NCI-H1417 treated with DMSO at 0.1 percent for 48 hours (cell line): ENCODE measurements at places on chromosomes 12 and 14.

DNA sequence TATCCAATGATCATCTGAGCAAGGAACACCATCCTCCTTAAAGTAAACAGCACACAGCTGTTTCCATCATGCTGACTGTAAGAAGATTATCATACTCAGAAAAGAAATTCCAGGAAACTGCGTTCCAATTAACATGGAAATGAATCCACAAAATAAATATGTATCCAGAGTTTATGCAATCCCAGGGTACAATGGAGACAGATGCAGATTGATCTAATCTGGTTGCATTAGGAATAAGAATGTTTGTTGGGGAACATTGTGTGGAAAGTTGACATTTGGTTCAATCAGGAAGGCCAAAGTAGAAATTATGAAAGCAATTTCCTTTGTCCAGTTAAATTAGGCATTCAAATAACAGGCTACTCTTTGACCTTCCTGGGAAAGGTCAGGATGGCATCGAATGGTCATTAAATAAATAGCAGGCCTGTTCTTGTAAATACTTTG, 236.9 kb upstream of the AMIGO2 start:
- no peak for DNase-seq

DNA sequence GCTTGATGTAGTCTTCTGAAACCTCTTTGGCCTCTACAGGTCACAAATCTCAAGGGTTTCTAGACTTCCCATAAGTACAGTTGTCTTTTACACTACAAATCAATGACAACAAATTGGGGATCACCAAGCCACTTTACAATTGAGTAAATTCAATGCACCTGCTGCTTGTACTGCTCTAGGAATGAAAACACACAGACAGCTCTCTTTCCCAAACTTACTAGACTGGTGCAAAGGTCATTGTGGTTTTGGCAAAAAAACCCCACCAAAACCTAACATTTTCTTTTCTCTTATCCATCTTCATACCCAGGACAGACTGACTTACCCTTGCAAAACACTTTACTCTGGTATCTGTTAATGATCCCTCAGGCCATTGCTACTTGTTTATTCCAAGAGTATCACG, 2.7 kb downstream of the M6PR start:
- no peak for DNase-seq

DNA sequence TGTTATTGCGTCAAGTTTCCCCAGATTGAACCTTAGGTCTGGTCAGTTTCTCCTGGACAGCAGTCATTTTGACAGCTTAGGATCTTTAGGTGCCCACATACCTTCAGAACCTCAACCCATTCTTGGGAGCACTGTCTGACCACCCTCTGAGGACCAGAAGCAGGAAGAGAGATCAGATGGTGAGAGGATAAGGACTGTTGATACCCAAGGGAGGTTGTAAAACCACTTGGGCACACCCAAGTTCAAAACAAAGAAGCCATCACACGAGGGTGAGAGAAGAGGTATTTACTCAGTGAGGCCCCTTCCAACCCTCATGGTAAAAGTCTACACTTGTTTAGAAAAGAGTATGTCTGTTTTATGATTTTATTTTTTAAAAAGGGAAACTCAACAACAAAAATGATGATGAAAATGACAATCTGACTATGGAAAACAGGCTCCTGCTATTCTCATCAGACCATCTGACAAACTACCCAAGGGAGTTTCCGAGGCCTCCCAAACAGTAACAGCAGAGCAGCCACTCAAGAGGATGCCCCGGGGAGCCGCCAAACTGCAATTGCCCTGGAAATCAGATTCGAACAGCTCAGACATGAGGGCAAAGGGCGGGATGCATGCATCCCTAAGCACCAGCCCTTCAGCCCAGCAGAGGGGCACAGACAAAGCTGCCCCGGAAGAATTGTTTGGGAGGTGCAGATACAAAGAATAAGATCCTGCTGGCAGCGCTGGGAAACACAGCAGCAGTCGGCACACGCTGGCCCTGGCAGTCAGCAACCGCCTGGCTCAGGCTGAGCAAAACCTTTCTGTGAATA, 162.6 kb upstream of the PLEKHG7 start:
- DNase-seq: no peak

DNA sequence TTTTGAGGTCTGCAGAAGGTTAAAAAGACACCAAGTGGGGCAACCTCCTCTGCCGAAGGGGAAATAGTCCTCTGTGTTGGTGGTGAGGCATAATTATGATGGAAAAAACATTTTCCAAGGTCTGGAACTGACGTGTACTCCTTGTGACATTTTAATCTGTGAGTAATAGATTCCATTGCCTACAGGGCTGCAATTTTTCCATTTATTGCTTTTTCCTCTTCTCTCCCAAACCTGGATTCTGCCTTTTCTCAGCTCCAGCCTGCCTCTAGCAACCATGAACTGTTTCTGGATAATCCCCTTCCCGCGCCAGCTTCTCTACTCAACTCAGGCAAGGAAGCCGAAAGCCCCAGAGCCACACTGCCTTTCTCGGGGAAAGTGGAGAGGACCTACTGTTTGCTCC, 230.1 kb upstream of the PLXNC1 start:
- DNase-seq: no peak

GRCh38 chr14:72742838-72743195, 151.1 kb downstream of the DPF3 start:
- no peak for DNase-seq

DNA sequence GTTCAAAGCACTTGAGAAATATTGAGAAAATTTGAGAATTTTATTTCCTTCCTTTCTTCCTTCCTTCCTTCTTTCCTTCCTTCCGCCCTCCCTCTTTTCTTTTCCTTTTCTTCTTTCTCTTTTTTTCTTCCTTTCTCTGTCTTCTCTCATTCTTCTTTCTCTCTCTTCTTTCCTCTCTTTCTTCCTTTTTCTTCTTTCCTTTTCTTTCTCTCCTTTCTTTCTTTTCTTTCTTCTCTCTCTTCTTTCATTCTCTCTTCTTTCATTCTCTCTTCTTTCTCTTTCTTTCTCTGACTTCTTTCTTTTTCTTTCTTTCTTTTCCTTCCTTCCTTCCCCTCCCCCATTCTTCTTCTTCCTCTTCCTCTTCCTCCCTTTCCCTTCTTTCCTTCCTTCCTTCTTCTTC, 44.9 kb downstream of the CD163L1 start:
- DNase-seq: no peak

GRCh38 chr12:47079981-47080724, 394 bp upstream of the AMIGO2 start:
- no peak for DNase-seq

- no peak for DNase-seq
Measured at GRCh38 chr12:125092872-125093680, 27.8 kb downstream of the AACS start.

DNA sequence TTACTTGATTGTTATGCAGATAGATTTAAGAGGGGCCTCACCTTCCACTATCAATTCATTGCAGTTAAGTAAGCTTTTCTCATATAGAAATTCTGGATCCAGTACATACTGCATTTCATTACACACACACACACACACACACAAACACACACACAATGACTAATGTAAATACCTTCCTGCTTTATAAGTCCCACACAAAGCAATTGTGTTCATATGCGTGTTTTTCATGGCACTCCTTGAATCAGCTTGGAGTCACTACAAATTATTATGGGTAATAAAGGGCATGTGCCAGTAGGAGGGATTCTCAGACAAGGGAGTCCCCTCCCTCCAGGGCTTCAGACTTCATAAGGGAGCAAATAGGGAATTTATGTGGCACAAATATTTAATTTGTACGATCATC, 4.5 kb downstream of the MIPOL1 start:
- no peak for DNase-seq

- DNase-seq: no peak
Measured at GRCh38 chr14:104357689-104358527, 219.5 kb downstream of the KIF26A start.

GRCh38 chr14:81927070-81927469, 393.4 kb upstream of the SEL1L start:
- DNase-seq: no peak

GRCh38 chr12:59304077-59304721, 291.6 kb upstream of the SLC16A7 start:
- no peak for DNase-seq

DNA sequence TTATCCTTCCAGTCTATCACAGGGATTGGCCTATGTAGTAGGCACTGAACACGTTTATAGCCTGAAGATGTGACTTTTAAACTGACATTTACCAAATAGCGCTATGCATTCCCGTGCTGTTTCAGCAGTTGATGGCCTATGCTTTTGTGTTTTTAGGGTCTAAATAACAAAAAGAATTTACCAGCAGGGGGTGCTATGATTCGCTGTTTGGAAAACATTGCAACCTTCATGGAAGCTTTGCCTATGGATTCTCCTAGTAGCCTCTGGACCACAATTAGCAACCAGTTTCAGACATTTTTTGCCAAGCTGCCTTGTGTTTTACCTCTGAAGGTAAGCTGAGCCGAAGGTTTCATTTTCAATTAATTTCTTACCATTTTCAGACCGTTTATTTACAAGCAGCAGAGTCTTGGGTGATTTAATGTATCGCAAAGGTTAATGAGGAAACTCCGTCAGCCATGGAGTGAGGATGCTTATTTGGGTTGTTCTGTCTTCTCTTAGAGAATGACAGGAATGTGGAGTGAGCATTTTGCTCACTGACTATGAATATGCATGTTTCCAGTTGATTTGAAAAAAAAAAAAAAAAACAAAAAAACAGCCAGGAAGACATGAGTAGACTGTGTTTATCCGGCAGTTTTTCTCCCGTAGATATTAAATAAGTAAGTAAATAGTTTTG, 133.1 kb downstream of the PRIMA1 start:
- DNase-seq: no peak

DNA sequence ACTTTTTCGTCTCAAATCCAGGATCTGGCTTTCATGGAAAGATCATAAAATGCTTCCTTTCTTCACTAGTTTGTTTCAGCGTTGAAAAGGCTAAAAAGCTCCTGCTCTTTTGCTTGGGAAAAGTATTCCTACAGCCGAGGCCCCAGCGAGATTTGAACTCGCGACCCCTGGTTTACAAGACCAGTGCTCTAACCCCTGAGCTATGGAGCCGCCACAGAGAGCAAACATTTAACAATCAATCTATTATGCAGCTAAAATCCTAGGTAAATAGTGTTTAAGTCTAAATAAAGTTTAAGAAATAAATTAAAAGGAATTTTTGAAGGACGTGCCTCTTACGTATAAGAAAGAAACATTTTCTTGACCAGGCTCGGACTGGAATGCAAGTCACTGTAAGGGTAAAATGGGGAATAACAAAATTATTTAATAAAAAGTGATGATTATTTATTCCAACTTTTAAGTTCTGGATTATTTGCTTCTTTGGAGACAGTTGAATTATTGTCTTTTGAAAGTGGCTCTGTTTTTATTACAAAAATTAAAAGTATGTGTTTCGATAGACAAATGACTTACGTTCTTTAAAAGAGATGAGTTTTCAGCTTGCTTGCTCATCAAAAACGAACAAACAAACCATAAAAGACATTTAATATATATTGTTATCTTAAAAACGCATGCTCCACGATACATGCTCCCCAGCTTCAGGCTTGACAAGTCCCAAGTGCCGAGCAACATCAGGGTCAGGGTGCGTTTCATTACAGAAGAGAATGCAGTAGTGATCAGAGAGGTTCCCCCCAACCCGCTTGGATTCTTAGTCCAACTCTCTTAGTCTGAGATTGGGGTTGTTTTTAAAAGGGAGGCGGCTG, 10.2 kb downstream of the OR6S1 start:
- DNase-seq: no peak

DNA sequence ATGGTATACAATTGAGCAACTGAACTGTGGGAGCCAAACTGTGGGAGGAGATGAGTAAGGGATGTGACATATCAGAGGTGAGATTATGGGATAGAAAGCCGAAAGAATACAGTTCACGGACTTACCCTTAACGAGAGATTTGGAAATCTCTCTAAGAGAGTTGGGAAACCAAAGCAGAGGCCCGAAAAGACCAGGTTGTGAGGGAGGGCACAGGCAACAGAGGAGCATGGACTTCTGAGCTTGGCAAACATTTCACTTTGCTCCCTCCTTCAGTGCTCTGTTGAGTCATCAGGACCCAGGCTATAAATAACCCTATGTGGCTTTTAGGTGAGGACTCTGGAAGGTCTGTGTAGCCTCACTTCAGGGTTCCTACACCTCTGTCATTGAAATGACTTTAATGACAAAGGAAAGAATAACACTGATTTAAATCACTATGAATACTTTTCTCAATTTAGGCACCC, 120.6 kb downstream of the TGFB3 start:
- no peak for DNase-seq

- DNase-seq: no peak
Measured at GRCh38 chr12:114747012-114747858, 63.3 kb upstream of the TBX3 start.

DNA sequence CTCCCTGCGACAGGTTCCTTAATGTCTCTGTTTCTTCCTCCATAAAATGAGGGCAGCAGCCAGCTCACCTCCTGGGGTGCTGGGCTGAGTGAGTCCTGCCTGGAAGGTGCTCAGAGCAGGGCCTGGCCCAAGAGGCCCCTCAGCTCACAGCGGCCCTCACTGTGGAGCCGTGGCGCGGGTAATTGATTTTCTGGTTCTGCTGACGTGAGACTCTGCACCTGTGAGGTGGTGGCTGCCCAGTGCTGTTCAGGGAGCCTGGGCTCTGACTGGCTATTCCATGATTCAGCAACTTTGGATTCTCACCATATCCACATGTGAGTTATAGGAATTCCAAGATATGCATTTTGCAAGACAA, 266.6 kb downstream of the ADGRD1 start:
- no peak for DNase-seq

- no peak for DNase-seq
Measured at GRCh38 chr14:106848330-106849121, 1322.1 kb downstream of the TMEM121 start.

GRCh38 chr14:85911044-85911443, 381.1 kb downstream of the FLRT2 start:
- DNase-seq: no peak

DNA sequence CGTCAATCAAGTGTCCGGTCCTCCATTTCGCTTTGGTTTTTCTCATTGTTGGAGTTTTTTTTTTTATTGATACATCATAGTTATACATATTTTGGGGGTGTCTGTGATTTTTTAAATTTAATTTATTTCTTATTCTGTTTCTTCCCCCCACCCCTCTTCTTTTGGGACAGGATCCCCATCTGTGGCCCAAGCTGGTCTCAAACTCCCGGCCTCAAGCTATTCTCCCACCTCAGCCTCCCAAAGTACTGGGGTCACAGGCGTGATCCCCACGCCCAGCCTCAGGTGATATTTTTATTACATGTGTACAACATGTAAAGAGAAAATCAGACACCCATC, 51.3 kb upstream of the ZFP36L1 start:
- DNase-seq: no peak

- DNase-seq: no peak
Measured at GRCh38 chr12:32647275-32647674, 31.8 kb upstream of the DNM1L start.

GRCh38 chr14:99740411-99740810, 52.8 kb upstream of the EML1 start:
- DNase-seq: no peak

- DNase-seq: no peak
Measured at GRCh38 chr14:71183876-71184689, 276.8 kb downstream of the PCNX1 start.
